Fibroblast of villous mesenchyme (primary cell): ENCODE measurements at places on chromosomes 12 and 14.

DNA sequence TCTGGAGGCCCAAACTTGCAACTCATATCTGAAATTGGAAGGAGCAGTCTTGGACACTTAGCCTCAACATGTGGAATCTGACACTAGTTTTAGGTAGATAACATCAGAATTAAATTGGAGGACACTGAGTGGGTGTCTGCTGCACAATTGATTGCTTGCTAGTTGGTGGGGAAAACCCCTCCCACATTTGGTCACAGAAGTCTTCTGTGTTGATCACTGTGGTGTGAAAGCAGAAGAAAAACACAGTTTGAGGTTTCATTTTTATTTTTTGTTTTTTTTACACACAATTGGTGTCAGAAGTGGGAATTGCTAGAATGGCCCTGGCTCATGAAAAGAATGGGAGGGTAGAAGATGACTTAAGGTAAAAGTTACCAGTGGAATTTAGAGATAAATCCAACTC lies 78.0 kb upstream of the CD163 start:
- no peak for DNase-seq

- DNase-seq, result no peak
Observed at GRCh38 chr14:65032319-65032718, 45.6 kb downstream of the FNTB start.

- no peak for DNase-seq
Observed at GRCh38 chr12:61542551-61542950, 717.7 kb upstream of the USP15 start.

GRCh38 chr14:95885278-95885677 lies 8.6 kb downstream of the TUNAR start:
- DNase-seq, result no peak

DNA sequence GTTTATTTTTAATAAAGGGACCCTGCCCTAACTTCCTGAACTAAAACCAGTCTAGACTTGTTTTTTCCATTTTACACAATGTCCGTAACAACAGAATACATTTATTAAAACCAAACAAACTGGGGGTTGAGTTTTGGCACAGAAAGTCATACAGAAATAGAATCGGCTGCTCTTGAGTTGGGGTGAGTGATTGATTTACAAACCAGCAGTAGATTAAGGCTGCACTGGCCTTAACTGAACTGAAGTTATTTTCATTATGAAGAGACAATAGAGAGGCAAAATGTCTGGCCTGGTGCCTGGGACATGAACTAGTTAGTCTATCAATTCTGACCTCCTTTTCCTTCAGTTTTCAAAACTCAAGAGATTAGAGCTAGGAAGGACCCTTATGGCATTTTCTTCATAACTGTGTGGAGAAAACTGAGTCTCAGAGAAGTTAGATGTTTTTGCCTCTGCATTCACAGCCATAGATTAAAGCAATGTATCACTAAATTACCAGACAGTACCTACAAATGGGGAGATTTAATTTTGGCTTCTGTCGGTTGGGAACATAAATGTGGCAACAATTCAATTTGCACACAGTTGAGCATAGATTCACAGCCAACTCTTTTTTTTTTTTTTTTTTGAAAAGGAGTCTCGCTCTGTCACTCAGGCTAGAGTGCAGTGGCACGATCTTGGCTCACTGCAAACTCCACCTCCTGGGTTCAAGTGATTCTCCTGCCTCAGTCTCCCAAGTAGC lies 19.8 kb upstream of the MGP start:
- DNase-seq, result no peak

DNA sequence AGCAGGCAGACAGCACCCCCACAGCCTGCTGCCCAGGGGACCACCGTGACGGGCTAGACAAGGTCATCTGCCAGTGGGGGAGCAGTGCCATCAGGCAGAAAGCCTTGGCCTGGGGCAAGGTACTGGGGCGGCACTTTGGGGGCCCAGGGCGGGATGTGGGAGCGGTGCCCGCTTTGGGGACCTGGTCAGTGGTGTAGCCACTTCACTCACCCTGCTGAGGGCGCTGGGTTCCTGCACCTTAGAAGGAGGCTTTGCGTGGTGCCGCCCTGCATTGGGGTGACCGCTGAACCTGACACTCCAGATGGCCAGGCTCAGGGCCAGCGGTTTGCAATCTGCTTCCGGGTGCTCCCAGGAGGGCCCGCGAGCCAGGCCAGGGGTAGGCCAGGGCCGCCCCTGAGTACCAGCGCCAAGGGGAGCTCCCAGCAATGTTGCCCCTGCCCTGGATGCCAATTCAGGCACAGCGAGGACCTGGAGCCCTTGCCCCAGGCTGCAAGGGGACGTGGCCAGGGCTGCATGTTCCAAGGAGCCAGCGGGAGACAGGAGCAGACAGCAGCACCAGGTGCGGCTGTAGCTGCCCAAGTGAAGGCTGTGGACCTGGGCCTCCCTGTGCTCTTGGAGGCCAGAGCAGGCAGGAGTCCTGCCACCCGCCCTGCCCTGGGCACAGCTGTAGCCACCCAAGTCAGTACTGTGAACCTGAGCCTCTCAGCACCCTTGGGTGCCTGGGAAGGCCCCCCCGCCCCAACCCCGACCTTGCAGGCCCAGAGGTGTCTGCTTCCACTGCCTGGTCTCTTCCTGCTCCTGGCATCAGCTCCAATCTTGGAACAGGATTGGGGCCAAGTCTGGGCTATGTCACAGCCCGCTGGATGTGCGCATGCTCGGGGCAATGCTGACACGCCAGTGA lies 550.7 kb downstream of the SLC6A15 start:
- DNase-seq, result no peak

DNA sequence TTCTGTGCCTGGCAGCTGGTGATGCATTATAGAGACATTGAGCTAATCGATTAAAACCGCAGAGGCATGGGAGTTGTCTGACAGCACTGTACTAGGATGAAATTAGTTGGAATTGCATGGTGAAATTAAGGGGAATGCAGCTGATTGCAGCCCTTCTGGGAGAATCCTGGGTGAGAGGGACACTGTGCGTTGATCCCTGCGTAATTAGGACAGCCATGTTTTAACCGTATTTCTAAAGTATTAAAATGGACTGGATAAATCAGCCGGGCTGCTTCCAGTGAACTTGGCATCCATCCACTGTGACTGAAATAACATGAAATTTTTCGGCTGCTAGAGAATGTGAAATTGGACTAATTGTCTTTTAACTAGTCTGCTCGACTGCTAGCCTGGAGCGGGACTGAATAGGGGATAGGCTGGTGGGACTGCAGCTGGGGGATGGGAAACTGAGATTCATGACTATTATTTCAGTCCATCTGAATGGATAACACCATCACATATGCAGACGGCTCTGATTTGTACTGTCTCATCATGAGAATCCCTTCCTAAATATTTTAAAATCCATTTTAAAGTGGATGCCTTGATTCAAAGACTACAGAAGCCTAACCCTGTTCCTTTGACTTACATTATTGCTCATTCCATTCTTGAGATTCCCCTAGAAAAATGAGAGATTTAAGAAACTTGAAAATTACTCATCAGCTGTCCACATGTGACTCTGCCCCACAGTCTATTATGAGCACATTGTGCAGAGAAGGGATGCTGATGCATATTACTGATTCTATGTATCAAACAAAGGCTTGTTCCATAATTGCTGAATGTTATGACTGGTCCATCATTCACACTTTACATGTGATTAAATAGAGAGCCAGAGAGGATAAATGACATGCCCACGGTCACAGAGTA lies 343.9 kb downstream of the NPAS3 start:
- no peak for DNase-seq

DNA sequence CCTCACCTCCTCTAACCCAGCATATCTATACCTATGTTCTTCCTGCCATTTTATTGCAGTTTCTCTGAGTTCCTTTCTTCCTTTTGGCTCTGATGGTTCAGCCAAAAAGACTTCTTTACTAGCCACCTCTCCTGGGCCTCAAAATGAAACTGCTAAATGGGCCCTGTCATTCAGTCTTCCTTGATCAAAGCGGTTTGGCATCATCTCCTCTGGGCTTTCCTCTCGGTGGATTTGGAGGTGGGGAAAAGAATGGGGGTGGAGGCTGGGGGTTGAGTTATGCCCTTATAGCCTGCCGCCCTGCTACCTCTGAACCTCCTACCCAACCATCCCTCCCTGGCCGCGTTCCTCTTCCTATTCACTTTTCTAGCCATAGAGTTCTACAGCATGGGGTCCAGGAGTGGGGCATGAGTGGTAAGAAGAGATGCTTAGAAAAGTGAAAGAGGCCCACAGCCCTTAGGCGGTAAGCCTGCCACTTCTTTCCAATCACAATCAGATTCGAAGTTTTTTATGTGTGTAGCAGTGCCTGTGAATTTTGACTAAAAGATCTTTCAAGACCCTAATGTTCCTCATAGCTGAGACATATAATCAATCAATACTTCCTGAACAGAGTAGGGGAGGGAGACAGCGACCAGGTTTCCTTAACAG lies 2.5 kb downstream of the AJUBA start:
- DNase-seq, result no peak
